ENCODE measurements at places on chromosomes 7 and 10. TPM values are rescaled to one million over a fixed set of nuclear protein-coding genes. Genes with fewer than 3 reads are reported as not detected.

The HOXA1 gene
- not detected for total RNA-seq

The TRIM4 gene
- 8.8 TPM for total RNA-seq

The AHR gene
- 26.5 TPM for total RNA-seq

The AGR2 gene
- total RNA-seq, result not detected

The SPDYE6 gene
- not detected for total RNA-seq

The STEAP4 gene
- 26.0 TPM for total RNA-seq
